SW480 (cell line): ENCODE measurements at places on chromosomes 4 and X.

DNA sequence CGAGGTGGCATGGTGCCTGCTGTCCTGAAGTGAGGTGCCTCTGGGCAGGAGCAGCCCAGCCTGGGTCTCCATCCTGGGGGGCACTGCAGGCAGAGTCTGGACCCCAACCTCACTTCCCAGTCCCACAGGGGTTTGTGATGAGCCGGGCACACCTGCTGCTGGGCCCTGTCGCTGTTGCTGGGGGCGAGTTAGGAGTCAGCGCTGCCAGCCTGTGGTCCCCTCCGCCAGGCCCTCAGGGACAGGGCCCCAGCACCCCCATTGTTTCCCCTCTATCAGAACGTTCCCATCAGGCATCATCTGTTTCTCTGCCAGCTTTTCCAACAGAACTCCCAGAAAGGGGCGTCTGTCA, 23.4 kb downstream of the WFS1 start:
- no peak for DNase-seq

DNA sequence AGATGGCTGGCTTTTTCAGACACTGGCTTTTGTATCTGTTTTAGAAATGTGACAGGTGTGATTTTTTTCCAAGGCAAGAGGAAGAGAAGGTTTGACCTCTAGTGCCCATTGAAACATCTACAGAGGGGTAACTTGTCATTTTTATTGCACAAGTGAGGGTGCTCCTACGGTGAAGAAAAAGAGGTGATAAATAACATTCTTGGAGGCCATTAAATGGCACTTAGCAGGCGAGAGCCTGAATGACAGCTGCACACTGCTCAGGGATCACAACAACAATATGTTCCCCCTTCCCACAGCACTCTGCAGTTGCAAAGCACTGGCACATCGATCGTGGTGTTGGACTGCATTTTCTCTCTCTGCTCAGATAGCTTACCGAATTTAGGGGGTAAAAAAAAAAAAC, 22.9 kb downstream of the FAM184B start:
- no peak for DNase-seq

GRCh38 chr4:84480082-84480481, 19.0 kb downstream of the NKX6-1 start:
- DNase-seq = no peak

- DNase-seq = no peak
Observed at GRCh38 chr4:74420863-74421262, 24.1 kb upstream of the AREG start.

- DNase-seq = no peak
Observed at GRCh38 chrX:42229533-42229932, 306.2 kb upstream of the CASK start.

GRCh38 chrX:141903400-141904155, at the start of gene MAGEC1:
TSS of gene MAGEC1 (plus strand) at chrX:141903894. CDS start at chrX:141905073, 1,179 bp downstream.
- DNase-seq = no peak

DNA sequence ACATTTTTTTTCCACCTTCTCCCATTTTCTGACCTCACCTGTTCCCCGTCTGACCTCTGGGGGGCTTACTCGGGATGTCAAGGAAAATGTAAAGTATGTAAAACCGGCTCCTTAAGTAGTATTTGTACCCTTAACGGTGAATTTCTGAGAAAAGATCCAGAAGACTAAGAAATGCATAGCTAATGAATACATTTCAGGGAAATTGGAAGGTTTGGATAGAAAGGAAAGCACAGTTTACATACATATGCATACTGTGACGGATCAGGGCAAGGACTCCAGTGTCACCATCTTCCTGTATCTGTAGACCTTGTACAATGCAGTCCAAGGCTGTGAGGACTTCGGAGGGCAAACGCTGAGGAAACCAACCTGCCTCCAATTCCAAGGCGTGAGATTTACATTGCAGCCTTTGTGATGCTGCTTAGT, 2185.9 kb upstream of the TENM3 start:
- DNase-seq = peak; percentile 12

- no peak for DNase-seq
Observed at GRCh38 chr4:60463857-60464502, 736.1 kb upstream of the ADGRL3 start.

GRCh38 chr4:173767650-173768049, 237.6 kb upstream of the HAND2 start:
- DNase-seq = no peak

GRCh38 chr4:48254381-48255071, 15.1 kb downstream of the TEC start:
- no peak for DNase-seq

- no peak for DNase-seq
Observed at GRCh38 chr4:39256436-39256835, 74.1 kb downstream of the WDR19 start.

DNA sequence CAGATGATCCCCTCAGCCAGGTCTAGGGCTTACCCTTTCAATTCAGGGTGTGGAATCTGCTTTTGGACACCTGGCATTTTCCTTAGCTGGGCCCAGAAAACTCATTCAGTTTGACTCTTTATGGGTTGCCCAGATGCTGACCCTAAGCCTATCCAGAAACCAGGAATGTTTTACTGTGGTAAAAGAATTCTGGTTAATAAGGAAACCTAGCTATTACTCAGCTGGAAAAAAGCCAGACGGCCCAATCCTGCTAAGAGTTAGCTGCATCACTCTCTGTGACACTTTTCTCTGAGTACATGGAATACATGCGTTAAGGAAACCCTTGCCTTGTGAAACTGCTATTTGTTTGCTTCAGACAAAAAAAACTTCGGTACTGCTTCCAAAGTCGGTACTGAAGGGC, 28.0 kb downstream of the ING2 start:
- no peak for DNase-seq

DNA sequence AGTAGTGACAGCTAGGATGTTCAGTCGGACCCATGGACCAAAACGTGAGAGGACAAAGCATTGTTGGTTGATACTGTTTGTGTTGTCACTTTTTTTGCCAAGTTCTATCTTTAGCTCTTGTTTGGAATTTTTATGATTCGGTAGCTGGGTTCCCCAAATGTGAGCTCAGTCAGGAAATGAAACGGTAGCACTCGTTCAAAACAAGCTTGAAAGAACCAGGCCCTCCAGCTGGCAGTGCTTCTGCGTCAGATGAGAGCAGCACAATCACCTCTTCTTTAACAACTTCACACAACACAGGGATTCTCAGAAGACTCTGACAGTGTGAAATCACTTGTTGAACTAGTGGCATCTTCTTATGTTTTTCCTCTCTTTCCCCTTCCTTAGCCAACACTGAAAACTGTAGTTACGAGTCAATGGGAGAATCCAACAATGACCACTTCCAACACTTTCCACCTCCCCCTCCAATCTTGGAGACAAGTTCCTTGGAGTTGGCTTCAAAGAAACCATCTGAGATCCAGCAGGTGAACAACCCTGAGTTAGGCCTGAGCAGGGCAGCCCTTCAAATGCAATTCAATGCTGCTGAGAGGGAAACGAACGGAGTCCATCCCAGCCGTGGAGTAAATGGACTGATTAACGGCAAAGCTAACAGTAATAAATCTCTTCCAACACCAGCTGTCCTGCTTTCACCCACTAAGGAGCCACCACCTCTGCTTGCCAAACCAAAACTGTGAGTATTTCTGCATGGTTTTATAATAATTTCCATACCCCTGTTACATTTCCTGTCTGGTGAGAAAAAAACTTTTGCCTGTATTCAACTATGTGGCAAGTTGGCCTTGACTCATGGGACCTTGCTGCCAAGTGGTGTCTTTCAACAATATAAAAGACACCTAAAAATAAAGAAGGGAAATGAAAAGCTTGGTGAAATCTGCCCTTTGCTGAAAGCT, 214.6 kb downstream of the PALLD start:
- no peak for DNase-seq

DNA sequence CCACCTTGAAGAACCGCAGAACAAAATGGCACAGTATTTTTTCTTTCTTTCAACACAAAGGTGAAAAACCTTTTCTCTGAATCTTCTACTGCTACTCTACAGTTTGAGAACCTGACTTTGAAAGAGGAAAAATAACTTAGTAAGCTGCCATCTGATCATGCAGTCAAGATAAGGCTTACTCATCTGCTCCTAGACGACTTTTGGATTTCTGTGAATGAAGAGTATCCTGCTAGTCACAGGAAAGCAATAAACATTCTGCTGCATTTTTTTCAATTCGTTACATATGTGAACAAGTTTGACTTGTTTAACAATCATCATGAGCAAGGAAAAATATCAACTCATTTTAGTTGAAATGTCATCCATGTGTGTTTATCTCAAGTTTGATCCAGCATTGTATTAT, 25.2 kb downstream of the TIGD2 start:
- DNase-seq = no peak

GRCh38 chr4:153781717-153782416, 7.0 kb downstream of the SFRP2 start:
- DNase-seq = no peak

DNA sequence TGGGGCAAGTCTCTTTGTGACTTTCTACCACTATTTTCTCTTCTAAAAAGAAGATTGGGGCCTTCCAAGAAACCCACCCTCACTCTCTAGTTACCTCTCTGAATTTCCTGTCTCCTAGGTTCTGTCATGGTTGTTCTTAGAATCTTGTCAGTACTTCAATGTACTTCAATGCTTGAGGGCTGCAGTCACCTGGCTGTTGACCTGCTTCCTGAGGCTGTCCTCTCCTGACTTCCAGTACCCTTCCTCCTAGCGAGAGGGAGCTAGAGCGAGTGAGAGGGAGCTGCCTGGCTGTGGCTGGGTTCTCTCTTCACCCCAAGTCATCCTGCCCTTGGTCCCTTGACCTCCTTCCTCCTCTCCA, 17.7 kb downstream of the CD99L2 start:
- no peak for DNase-seq

DNA sequence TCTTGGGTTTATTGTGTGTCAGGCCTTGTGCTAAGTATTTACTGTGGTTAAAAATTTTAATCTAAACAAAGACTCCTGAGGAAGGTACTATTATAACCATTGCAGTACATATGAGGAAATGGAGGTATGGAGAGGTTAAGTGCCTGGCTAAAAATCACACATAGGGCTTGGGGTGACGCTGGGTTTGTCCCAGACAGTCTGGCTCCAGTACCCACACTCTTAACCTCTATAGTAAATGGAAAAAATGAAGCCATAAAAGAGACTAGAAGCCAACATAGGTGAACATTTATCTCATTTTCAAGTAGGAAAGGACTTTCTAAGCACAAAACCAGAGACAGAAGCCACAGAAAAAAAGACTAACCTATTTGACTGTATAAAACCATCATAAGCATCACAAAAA, 1.9 kb downstream of the FOXP3 start:
- no peak for DNase-seq

- DNase-seq = peak; percentile 8
Observed at GRCh38 chrX:155997436-155997835, at the start of gene IL9R. TSS of gene IL9R (plus strand) at chrX:155997696. CDS start at chrX:155997760, 64 bp downstream.

DNA sequence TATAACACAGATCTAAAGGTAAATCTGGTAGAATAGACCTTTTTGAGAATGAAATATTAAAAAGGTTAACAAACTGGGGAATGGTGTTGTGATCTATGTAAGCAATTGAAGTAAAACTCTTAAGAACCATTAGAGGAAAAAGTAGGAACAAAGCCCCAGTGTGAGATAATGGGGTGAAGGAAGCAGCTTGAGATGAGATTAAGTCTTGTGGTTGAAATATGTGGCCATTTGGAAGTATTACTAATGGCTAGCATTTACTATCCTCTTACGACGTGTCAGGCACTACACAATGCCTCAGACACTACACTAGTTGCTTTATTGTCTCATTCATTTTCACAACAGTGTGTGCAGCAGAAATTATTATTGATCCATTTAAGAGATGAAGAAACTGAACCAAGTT, 25.9 kb upstream of the NDNF start:
- no peak for DNase-seq
